ENCODE measurements at places on chromosomes 12 and 14.
A peak's percentile ranks its signal among the peaks of the same experiment; 100 is the strongest.

DNA sequence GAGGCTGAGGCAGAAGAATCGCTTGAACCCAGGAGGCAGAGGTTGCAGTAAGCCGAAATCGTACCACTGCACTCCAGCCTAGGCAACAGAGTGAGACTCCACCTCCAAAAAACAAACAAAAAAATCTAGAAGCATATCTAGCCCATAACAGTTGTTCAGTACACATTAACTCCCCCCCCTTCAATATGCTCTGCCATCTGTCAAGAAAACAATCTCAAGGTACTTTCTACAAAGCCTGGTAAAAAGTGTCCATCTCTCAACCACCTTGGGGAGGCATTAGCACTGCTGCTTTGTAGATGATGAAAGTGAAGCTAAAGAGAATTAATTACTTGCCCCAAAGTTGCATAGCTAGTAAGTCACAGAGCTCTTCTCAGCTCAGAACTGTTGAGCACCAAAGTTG lies 24.9 kb downstream of the LGALS3 start:
- DNase-seq: no peak

DNA sequence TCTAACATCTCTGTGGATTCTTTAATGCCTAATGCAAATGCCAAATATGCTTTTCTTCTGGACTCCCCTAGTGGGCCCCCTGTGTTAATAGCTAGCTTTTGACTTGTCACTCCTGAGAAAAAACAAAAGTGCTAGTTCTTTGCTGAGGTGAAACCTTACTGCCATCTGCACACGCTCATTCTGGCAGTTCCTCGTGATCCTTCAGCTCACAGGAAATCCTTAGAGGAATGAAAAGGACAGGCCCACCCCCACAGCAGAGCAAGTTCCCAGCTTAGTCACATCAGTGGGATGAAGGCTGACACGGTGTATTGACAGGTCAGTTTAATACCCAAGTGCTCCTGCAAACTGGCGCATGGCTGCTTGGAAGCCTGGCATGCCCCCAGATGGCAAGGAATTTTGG lies 165.1 kb upstream of the ATP2B1 start:
- DNase-seq: no peak

GRCh38 chr14:68856572-68856971 lies 63.7 kb upstream of the ZFP36L1 start:
- no peak for DNase-seq

DNA sequence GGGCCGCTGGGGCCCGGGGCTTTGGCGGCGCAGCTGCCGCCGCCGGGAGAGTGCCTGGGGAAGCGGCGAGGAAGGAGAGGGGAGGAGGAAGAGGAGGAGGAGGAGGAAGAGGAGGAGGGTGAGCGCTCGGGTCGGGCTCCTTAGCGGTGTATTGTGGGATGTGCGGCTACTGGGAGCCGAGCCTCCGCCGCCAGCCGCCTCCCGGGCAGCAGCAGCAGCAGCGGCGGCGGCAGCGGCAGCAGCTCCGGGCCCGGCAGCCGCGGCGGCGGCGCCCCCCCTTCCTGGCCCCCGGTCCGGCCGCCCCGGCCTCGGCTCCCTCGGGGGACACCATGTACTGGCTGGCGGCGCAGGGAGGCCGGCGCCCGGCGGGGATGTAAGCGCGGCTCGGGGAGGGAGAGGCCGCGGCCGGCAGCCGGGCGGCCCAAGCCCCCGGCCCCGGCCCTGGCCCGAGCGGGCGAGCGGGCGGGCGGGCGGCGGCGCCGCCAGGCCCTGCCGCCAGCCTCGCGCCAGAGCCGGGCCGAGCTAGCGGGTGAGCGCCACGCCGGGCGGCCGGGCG lies at the start of gene SETD1B:
Gene SETD1B (plus strand): TSS at position 149 of the 556 bp plus-strand sequence. CDS start 729 bp downstream, outside the sequence.
- no peak for DNase-seq

DNA sequence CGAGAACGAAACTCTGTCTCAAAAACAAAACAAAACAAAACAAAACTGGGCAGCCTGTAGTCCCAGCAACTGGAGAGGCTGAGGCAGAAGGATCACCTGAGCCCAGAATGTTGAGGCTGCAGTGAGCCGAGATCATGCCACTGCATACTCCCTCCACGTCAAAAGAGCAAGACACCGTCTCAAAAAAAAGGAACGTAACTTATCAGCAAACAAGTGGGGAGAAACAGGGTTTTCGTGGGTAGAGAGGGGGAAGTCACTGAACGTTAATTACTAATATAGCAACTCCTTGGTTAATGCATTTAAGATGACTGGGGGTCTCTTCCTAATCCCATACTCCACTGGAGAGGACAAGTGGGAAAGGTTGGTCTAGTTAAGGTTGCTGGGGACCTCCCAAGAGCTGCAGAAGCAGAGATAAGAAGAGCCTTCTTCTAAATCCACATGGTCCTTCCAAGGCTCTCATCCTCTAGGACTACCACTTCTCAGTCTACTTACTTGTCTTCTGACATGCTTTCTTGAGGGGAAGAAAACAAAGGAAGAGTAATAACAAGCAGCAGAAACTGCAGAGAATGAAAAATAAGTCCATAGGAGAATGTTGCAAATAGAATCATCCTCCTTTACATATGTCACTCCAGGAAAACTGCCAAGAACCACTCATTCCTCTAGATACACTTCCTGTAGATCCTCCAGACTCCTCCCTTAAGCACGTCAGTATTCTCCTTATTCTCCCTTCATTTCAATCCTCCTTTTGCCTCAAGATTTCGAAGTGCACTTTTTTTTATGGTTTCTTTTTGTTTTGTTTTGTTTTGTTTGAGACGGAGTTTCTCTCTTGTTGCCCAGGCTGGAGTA lies 5.8 kb downstream of the NUMB start:
- no peak for DNase-seq

DNA sequence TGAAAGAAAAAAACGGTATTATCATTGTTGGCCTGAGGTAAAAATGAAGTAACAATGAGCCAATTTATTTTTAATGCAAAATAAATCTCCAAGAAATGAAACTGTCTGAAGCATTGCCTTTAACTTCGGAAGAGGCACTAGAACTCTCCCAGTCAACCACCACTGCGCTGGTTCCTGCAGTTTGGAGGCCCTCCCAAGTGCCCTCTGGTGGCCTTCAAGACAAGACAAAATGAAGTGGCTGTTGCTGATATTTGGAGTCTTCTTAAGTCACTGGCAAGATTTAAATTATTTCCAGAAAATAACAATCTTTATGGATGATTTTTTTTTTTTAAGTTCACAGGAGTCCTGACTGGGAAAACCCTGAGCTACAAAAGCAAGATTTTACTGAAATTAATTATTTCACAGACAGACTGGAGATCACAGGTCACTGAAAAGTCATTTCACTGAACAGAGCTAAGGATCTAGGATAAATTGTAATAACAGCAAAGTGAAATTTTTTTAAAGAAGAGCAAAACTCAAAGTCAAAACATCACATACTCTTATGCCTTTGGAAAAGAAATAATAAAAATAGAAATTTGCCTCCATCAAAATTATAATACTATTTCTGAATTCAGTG lies 58.2 kb downstream of the DICER1 start:
- peak; percentile 75 for DNase-seq

DNA sequence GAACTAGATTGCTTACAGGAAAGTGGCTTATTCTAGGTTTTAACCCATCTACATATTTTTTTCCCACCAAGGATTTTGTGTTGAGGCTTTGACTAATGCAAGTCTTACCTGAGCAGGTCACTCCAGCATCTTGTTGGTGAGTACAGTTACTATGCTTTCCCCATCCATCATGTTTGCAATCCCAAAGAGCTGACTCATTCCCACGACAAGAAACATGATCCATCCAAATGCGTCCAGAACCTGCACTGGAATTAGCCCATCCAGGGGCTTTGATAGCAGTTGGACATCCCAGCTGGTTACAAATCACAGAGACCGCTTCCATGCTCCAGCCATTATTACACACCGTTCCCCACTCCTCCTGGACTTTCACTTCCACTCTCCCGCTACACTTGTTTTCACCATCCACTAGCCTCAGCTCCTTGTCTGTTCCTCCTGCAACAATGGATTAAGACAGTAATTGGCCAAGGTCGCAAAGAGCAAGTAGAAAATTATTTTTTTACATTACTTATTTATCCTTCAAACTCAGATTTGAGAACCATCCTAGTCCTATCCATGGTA lies 2.5 kb downstream of the CD163 start:
- no peak for DNase-seq

DNA sequence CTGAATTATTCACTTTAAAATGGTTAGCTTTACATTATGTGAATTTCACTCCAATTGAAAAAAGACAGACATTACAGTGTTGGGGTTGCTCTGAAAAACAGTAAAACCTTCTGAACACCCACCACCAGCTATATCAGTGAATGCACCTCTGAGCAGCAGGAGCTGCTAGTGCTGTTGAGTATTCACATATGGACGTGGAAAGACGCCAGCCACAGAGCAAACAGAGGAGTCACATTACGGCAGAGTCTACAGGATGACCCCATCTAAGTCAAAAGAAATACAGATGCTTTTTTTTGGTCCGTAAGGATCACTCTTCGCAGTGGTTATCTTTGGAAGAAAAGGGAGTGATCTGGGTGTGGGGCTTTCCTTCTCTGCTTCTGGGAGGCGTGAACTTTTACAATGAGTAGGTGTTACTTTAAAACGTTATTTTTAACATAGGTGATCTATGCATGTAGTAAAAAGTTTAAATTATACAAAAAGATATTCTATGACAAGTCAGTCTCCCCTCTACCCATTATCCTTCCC lies 4.5 kb downstream of the HVCN1 start:
- DNase-seq: no peak

DNA sequence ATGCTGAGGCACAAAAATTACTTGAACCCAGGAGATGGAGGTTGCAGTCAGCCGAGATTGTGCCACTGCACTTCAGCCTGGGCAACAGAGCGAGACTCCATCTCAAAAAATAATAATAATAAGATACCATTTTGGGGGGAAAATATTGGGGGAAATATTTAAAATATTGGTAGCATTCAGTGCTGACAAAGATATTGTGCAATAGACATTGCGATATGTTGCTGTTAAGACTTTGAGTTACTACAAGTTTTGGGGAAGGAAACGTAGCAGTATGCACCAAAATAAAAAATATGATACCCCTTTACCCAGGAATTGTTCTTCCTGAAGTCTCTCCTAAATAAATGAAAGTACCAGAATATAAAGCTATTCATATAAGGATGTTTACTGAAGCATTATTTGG lies 37.7 kb upstream of the MYBPC1 start:
- DNase-seq: no peak

GRCh38 chr14:104224506-104225277 lies 86.3 kb downstream of the KIF26A start:
- peak; percentile 27 for DNase-seq

DNA sequence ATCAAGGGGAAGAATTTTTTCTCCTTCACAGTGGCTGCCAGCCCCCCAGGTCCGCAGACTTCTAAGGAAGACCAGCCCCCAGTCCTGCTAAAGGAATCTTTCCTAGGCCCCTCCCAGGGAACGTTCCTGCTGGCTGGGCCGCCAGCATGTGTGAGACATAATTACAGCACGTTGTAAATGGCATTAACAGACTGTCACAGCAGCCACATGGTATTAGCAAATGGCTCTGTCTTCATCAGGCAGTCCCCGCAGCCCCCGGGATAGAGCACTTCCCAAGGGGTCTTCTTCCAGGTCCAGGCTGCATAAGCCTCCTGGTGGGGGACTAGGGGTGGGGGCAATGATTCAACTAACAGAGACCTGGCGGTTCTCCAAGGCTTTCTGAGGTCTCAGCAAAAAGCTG lies 34.9 kb upstream of the FAM222A start:
- peak; percentile 74 for DNase-seq

GRCh38 chr12:85352016-85352415 lies 72.0 kb downstream of the ALX1 start:
- no peak for DNase-seq

GRCh38 chr12:47714826-47715386 lies 9.1 kb upstream of the RPAP3 start:
- DNase-seq: no peak

DNA sequence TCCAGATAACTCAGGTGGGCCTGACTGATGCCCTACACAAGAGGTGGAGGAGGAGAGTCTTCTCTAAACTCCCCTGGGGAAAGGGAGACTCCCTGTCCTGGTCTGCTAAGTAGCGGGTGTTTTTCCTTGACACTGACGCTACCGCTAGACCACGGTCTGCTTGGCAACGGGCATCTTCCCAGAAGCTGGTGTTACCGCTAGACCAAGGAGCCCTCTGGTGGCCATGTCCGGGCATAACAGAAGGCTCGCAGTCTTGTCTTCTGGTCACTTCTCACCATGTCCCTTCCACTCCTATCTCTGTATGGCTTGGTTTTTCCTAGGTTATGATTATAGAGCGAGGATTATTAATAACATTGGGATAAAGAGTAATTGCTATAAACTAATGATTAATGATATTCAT lies 965.5 kb downstream of the TMEM121 start:
- DNase-seq: peak; percentile 9

GRCh38 chr14:37150414-37150813 lies 22.0 kb downstream of the SLC25A21 start:
- peak; percentile 37 for DNase-seq

- no peak for DNase-seq
Observed at GRCh38 chr12:114704096-114704495, 20.1 kb upstream of the TBX3 start.

GRCh38 chr14:80456209-80456608 lies 244.9 kb upstream of the DIO2 start:
- no peak for DNase-seq

DNA sequence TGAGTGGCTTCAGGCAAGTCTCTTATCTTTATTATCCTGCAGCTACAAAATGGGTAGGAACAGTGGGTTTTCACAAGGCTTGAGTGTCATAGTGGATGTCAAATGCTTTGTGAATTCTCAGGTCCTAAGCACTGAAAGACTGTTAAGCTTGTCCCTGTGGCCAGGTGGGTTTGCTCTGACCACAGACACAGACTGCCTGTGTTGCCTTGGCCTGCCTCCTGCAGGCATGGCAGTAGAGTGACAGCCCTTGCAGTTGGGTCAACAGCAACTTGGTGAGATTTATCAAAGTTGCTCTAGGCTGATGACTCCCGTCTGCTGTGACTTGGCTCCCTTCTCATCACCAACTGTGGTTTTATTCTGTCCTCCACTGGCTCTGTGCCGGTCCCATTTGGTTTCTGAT lies 520.0 kb upstream of the CCDC196 start:
- DNase-seq: no peak

DNA sequence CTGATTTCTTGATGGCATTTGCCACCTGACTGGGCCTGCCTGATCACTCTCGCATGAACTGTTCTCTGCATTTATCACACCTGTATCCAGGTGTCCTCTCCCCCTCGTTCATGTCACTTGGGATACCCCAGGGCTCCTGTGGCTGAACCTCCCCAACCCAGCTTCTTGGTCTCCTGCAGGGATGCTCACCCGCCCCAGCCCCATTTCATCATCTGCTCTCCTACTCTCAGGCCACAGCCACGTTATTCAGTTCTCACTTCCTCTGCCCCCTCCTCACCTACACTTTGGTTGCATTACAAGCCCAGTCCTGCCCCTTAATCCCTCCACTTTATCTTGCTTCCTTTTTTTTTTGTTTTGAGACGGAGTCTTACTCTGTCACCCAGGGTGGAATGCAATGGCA lies 35.5 kb downstream of the TMBIM6 start:
- no peak for DNase-seq

- DNase-seq: no peak
Observed at GRCh38 chr14:103243764-103244737, 90.0 kb upstream of the EIF5 start.

DNA sequence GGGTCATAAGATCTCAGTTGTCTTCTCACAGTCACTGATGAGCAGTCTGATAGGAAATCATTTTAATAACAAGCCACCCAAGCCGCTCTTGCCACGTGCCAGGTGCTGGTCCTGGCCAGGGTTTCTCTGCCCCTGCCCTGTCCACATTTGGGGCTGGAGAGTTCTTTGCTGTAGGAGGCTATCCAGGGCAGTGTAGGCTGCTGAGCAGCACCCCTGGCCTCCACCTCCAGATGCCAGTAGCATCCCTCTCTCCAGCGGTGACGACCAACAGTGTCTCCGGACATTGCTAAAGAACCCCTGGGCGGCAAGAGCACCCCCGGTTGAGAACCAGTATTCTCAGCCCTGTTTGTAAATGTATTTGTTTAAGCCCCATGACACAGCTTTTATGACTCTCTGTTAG lies 243.7 kb downstream of the GLT1D1 start:
- DNase-seq: no peak
